Articular chondrocyte of knee joint (primary cell): ENCODE measurements at places on chromosomes 12 and 14. TPM values are rescaled to one million over a fixed set of nuclear protein-coding genes. Genes with fewer than 3 reads are reported as not detected.

Gene TFCP2
- total RNA-seq: 11.5 and 11.6 TPM in 2 replicates

Gene C3AR1
- 0.13 and 0.43 TPM in 2 replicates for total RNA-seq

Gene ACOT4
- total RNA-seq: 2.2 TPM in 2 replicates

Gene TMEM116
- 11.1 and 16.9 TPM in 2 replicates for total RNA-seq

Gene KRT80
- total RNA-seq: 0.52 and 0.97 TPM in 2 replicates

Gene CMKLR1
- total RNA-seq: 68.3 and 121 TPM in 2 replicates

Gene LMO3
- total RNA-seq: under 0.01 and 0.39 TPM in 2 replicates

Gene PDZRN4
- 0.13 TPM in 1 of 2 replicates, not detected in the other for total RNA-seq

Gene HCAR2
- not detected in 2 replicates for total RNA-seq

Gene RNF212B
- not detected in 2 replicates for total RNA-seq

Gene SMIM41
- total RNA-seq: 0.39 and 0.65 TPM in 2 replicates

Gene DUSP16
- total RNA-seq: 7.7 and 10.7 TPM in 2 replicates

Gene DCD
- total RNA-seq: not detected in 2 replicates

Gene PDE3A
- total RNA-seq: 17.8 and 22.2 TPM in 2 replicates

Gene MYH6
- total RNA-seq: not detected in 2 replicates
